ENCODE measurements at places on chromosomes 16 and 17.

DNA sequence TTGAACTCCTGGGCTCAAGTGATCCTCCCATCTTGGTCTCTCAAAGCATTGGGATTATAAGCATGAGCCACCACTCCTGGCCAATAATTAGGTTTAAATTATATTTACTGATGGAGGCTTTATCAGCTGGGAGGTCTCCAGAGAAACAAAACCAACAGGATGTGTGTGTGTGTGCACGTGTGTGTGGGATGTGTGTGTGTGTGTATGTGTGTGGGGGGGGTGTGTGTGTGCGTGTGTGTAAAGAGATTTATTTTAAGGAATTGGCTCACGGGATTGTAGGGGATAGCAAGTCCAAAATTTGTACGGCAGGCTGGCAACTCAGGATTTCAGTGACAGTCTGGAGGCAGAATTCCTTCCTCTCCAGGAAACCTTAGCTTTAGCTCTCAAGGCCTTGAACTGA is 4.6 kb downstream of the MMP25 start:
- DNase-seq, result no peak

DNA sequence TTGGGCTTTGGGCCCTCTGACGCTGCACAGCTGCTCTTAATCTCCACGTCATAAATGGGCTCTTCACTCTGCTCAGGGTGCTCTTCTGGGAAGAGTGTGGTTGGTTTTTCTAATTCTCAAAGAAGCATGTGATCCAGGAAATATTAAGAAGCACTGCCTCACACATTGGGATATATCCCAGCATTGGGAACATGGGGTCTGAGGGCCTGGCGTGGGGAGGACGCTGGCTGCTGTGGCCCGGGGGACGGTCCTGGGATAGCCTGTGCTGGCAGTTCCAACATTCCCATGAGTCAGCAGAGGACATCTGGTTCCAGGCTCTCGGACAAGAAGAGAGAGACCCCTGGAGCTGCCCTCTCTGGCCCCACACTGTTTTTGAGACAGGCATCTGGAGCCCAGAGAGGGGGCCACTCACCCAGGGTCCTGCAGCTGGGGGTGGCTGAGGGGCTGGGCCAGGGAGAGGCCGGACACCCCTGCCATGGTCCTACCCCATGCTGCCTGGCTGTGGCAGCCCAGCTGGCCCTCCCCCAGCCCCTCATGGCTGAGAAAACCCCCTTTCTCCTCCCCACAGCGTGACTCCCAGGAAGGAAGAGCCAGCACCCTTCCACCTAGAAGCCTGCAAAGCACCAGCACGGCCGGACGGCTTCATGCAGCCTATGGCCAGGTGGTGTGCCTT is 58.8 kb downstream of the NT5M start:
- DNase-seq, result no peak

- DNase-seq, result no peak
Observed at GRCh38 chr17:33968350-33969044, 286.6 kb upstream of the CCL2 start.

- DNase-seq, result no peak
Observed at GRCh38 chr17:1975573-1975972, 49.6 kb downstream of the RTN4RL1 start.

GRCh38 chr17:62688398-62689160 is 61.1 kb downstream of the MRC2 start:
- no peak for DNase-seq

GRCh38 chr17:56021681-56022190 is 131.5 kb upstream of the ANKFN1 start:
- no peak for DNase-seq
